ENCODE measurements at places on chromosomes 7 and 10.

DNA sequence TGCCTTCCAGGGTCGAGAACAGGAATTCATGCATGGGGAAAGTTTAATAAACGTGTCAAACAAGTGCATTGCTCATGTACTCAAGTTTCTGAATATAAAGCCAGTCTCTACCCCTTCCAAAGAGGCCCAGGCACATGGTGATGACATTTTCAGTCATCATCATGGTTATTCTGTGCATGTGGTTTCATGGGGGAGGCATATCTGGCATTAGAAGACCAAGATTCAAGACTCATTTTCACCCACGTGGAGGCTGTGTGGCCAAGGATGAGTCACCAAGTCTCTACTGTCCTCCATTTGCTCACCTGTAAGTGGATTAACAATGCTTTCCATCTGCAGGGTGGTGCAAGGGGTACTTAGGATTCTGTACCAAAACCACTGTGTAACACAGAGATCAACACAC, 34.0 kb upstream of the CNPY1 start:
- DNase-seq: no peak

DNA sequence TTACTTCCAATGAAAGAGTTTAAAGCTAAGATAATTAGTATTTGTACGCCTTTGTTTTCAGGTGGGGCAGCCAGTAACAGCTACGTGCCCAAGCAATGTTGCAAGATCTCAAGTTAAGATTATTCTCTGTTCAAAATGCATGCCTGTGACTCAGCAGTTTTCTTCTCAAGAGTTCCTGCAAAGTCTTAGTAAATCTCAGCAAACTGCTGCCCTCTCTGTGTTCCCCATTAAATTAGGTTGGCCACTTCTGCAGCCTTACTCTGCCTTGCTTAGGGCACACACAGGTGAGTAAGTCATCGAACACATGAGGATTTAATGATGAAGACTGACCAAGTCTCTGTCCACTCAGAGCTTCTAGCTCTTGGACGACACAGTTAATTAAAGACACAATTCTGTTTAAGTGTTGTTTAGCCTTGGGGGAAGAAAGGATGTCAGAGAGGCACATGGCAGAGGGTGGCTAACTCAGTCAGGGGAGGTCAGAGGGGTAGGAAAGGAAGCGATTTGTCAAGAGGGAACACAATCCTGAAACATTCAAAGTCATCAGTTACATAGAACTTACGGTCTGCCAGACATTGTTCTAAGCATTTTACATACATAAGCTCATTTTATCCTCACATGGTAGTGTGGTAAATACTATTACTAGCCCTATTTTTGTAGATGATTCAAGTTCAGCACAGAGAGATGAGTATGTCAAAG, 20.2 kb upstream of the SLC35G1 start:
- DNase-seq: no peak

- DNase-seq: no peak
Observed at GRCh38 chr10:72691470-72691862, 477 bp upstream of the MCU start.

- no peak for DNase-seq
Observed at GRCh38 chr7:157876469-157877285, 539.9 kb downstream of the DNAJB6 start.

DNA sequence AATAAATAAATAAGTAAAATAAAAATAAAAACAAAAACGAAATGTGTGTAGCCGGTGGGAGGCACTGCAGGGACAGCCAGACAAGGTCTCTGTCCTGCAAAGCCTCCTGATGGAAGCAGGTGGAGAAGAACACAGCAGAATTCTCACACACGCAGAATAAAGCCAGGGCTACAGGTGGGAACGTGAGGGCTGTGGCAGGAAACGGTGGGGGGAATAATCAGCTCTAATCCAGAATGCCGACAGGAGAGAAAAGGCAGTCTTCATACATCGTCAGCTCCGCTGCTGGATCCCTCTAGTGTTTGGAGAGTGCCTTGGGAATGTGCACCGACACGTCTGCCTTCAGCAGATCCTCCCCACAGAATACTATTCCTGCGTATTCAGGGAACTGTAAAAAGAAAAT, 6.8 kb upstream of the SNX8 start:
- no peak for DNase-seq

- DNase-seq: no peak
Observed at GRCh38 chr7:1823376-1824150, 153.5 kb downstream of the ELFN1 start.

DNA sequence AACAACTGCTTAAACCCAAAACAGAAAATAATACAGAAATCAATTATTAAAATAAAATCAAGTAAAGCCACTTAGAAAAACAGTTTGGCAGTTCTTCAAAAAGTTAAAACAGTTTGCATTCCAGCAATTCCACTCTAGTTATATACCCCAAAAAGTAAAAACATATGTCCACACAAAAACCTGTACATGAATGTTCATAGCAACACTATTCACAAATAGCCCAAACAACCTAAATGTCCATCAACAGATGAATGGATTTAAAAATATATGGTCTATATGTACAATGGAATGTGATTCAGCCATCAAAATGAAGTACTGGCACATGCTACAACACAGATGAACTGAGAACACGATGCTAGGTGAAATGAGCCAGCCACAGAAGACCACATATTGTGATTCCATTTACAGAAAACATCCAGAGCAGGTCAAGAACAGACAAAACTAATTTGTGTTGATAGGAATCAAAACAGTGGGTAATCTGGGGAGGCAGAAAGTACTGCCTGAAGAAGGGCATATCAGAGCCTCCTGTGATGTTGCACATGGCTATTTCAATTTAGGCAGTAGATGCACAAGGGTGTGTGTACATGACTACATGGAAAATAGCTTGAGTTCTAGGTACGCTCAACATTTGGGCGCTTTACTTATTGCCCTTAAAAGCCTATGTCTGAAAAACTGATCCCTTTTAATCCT, 66.3 kb downstream of the CYTH3 start:
- no peak for DNase-seq

- no peak for DNase-seq
Observed at GRCh38 chr7:151420144-151420543, 10.3 kb upstream of the WDR86 start.

GRCh38 chr7:23654508-23654907, 25.5 kb upstream of the FAM221A start:
- no peak for DNase-seq

DNA sequence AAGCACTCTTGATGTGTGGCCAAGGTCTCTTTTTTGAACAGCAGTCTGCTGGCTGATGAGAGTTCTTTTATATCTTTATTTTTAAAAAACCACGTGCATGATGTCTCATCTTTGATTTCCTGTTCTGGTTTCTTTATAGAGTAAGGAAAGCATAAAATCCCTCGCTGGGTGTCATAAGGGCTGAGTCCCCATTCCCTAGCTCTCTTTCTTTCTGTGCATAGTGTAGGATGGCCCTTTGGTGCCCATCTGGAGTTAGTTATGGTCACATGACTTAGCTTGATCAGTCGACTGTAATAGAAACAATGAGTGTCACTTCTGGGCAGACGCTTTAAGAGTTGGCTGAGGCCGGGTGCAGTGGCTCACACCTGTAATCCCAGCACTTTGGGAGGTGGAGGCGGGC, 38.5 kb downstream of the GHRHR start:
- DNase-seq: no peak

DNA sequence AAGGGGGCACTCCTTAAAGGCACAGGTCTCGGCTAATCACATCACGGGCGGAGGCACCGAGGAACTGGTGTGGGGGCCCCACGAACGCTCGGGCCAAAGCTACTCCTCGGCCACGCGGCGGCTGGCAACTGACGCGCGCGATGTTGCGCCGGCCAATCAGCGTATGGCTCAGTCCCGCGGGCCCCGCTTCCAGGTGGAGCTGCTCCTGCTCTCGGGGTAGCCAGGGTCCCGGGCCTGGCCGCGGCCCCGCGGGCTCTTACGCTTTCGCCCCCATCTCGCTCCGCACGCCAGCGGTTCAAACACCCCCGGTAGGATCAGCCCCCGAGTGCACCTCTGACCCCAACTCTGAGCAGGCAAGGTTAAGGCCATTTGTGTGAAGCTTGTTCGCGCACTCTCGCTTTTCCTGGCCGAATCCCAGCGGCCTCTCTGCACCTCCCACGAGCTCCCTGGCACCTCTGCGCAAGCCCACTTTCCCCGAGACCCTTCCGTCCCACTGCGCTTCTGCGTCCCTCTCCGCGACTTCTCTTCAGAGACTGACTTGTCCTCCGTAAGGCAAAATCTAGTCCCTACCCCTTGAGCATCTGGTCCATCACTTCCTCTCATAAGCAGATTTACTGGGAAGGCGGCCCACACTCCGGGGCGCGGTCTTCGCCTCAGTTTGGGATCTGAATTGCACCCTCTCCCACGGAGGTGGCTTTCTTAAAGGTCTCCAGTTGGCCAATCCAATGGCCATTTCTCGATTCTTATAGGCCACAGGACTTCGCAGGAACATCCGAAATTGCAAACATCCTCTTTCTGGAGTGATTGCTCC, 200.9 kb upstream of the TBX20 start:
- DNase-seq: no peak

DNA sequence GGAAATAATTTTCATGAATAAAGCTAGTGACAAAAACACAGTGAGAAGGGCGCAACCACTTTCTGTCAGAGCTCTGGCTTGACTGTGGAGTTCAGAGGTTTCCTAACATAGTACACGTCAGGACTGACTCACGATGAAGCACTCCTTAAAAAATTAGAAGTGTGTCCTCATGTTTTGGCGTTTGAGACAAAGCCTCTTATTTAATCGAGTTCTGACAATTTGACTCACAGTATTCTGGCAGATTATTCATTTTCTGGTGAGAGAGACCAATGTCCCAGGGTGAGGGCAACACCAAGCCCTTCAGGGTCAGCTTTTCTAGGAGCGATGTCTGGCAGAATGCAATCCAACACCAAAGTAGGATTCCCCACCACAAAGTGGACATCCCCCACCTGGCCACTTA, 108.7 kb downstream of the DIP2C start:
- no peak for DNase-seq

- DNase-seq: no peak
Observed at GRCh38 chr7:151139071-151139790, 28.3 kb downstream of the GBX1 start.

DNA sequence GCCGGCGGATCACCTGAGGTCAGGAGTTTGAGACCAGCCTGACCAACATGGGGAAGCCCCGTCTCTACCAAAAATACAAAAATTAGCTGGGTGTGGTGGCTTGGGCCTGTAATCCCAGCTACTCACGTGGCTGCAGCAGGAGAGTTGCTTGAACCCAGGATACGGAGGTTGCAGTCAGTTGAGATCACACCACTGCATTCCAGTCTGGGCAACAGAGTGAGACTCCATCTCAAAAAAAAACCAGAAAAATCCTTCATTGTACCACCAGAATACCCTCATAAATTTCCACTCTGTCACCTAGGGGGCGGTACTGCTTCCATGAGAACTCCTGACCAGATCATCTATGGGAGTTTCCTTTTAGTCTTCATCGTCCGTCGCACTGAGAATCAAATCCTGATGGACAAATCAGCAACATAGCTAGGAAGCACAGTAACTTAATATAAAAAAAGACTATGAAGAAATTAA, 225.8 kb upstream of the KLF14 start:
- DNase-seq: no peak

GRCh38 chr7:151795168-151795811, 81.6 kb downstream of the PRKAG2 start:
- peak; percentile 35 for DNase-seq

DNA sequence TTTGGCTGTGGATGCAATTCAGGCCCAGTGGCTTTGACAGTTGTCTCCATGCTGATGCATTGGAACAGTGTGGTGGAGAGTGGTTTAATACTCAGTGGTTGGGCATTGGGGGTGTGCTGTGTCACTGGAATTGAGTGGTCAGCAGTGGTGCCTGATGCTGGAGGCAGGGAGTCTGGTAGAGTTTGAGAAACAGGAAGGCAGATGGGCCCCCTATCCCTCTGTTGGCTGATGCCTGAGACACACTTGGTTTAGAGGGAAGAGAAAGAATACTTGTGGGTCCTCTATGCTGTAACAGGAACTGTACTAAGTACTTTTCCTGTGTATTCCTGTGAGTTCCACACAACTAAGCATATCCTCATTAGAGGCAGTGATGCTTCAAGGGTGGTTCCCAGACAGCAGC, 55.4 kb downstream of the EEPD1 start:
- no peak for DNase-seq

GRCh38 chr7:81783818-81784217, 14.0 kb upstream of the HGF start:
- no peak for DNase-seq

DNA sequence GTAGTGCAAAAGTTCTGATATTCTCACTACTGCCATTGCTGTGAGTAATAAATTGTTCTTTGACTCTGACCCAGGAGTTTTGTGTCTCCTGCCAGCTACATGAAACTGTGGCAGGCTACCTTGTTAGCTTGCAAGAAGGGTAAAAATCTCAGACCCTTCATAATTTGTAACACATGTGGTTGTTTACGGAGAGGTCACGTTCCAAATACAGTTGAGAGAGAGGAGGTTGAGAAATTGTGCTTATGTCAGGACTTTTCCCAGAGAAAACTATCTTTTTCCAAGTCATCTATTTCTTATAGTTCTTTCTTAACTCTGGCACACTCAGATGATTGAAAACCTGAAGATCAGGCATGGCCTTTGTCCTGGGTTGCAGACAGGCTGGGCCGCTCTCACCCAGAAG, 114.4 kb upstream of the SVIL start:
- DNase-seq: no peak

- DNase-seq: peak; percentile 43
Observed at GRCh38 chr10:29681676-29682448, 47.1 kb upstream of the SVIL start.

DNA sequence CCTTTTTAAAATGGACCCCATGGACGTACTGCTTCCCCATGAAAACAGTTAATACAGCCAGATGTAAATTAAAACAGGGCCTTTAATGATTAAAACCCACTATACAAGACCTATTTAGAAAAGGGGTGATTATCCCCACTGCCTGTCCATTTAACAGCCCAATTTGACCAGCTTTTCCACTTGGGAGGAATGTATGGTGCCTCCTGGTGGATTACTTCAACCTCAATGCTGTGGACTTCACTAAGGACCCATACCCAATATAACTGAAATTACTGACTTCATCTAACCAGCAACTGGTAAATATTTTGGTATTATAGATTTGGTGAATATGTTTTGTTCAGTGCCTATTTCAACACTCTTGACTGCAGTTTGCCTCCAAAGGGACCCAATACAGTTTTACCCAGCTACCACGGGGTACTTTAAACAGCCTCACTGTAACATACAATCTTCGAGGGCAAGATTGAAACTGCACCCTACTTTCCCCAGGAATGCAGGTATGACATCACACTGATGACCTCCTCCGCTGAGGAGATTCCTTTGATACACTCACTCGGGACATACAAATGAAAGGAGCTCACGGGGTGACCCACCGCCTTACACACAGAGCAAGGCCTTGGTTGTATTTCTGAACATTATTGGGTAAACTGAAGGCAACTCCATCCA, 192.8 kb downstream of the DNAJC1 start:
- no peak for DNase-seq

DNA sequence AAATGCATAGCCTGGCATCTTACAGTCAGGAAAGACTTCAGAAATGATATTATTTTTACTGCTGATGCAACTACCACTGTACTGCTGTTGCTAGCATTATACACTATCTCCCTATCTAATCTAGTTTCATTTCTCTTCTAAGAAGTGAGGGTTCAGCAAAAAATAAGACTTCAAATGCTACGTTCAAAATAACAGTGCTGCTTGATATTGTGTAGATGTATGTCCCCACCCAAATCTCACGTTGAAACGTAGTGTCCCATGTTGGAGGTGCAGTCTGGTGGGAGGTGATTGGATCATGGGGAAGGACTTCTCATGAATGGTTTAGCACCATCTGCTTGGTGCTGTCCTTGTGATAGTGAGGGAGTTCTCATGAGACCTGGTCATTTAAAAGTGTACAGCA, 129.4 kb downstream of the ANK3 start:
- no peak for DNase-seq
